ENCODE measurements at places on chromosomes 5 and 9.

GRCh38 chr5:1432296-1432695 is 12.9 kb downstream of the SLC6A3 start:
- DNase-seq, result no peak

DNA sequence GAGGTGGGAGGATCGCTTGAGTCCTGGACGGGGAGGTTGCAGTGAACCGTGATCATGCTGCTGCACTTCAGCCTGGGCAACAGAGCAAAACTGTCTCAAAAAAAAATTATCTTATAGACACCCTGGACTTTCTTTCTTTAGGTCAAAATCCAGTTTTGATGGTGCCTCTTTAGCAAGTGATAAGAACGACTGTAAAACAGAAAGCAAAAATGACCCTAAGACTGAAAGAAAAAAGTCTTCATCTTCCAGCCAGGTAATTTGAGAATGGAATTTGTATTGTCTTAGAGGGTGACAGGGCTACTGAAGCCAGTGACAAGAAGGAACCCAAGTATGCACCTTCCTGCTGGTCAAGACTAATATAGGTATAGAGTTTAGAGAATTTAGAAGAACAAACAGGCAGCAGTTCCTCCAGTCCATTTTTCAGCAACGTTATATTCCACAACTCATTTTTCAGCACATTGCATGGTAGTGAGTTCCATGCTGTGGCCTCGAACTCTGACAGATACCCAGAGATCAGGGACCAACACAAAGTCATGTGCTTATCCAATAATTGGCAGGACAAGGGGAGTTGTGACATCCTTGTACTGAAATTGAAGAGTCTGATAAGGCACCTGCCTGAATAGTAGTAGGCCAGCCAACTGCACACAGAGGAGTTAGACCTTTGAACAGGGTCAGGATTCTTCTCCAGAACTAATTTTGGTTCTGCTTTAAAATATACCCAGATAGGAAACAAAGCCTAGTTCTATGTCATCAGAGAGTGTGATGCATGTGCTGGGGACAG is 46.5 kb downstream of the GRAMD2B start:
- no peak for DNase-seq

- no peak for DNase-seq
Measured at GRCh38 chr9:20640331-20641187, 18.3 kb upstream of the MLLT3 start.

DNA sequence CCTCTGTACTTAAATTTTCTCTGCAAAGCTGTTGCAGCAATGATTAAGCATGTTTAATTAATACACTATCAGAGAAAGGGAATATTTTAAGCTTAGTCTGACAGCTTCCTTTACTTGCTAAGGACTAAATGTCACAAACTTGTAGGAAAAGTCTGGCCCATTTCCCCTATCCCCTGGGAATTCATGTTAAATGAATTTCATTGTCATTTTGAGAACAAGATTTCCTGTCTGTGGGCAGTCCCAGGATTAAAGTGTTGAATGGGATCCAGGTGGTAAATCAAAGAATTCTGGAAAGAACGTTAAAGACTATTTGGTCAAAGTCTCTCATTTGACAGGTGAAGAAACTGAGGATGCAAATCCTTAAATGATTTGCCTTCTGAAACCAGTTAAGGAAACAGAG is 214.8 kb downstream of the MPDZ start:
- no peak for DNase-seq

DNA sequence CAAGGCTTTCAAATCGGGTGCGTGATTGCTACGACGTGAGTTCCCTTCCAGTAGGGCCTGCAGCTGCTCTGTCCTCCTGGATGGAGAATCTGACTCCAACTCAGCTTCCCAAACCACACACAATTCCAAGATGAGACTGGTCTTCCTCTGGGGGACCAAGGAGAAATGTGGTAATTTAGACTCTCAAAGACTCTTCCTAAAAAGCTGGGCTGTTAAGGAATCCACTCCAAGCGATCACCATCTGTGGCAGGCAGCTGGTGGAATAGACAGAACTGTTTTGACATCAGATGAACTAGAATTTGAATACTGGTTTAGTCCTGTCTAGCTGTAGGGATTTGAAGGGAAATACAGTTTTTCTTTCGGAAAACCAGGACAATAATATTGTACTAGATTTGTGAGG is 130.7 kb upstream of the KLF4 start:
- no peak for DNase-seq

DNA sequence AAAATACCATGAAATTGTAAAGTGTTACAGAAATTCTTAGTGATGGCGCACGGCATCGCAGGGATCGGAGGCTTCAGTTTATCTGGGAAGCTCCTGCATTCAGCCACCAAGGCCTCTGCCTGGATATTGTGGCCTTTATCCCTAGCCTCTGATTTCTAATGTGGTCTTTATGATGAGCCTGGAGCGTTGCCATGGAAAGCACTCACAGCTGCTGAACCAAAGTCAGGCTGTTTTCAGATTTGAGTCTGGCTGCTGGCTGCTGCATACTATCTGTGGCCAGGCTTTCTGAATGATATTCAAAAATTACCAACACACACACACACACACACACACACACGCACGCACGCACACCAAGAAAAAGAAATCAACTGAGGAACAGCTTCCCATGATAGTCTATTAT is 101.1 kb upstream of the ZNF366 start:
- no peak for DNase-seq

Measured in NCI-H774 (cell line).